ENCODE measurements at places on chromosomes 2 and 18.
A peak's percentile ranks its signal among the peaks of the same experiment; 100 is the strongest.

GRCh38 chr18:10060469-10060782 is 146.6 kb downstream of the VAPA start:
- DNase-seq = no peak

GRCh38 chr18:59885579-59886163 is 14.1 kb upstream of the PMAIP1 start:
- no peak for DNase-seq

DNA sequence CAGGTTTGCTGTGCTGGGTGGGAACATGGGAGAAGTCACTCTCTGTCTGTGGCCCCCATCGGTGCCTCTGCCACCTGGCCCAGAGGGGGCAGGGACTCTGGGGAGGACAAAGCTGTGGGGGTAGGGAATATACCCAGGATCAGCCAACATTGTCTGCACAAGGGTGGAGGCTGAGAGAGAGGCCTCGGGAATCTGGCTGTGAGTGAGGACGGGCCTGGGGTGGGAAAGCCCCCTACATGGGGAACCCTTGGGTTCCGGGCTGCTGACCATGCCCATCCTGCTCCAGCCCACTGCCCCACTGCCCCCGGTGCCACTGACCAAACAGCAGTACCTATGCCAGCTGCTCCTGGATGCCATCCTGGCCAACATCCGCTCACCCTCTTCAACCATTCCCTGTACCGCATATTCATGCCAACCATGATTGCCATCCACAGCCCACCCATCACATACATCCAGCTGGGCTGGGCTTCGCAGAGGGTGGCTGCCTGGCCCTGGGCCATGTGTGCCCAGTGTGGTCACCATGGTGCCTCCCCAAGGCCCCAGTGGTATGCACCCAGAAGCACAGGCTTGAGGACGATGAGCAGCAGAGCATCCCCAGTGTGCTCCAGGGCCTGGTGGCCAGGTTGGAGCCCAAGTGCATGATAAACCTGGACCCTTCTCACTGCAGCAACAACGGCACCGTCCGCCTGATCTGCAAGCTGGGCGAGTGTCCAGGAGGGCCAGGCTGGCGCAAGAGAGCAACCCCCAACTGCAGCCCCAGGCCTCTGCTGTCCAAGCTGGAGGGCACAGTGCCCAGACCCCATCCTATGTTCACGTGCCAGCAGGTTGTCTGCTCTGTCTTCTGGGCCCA is 6.9 kb upstream of the POTEF start:
- no peak for DNase-seq

- DNase-seq = no peak
Measured at GRCh38 chr2:118856978-118857676, 9.7 kb upstream of the EN1 start.

- no peak for DNase-seq
Measured at GRCh38 chr2:131656816-131657633, 129.3 kb downstream of the CCDC74A start.

DNA sequence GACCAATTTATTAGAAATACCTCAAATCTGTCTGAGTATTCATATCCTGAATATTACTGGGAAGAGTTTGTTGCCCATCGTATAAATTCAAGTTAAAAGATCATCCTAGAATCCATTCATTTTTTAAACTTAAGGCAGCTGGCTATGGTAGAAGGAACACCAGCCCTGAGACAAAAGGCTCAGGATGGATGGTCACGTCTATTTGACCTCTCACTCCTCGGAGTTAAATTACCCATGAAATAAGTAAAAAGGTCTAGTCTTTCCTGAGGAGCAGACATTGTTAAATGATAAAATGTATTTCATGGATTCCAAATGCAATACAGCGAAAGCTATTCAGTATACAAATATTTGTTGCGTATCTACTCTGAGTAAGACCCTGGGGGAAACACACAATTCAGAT is 826.0 kb upstream of the LRATD1 start:
- DNase-seq = no peak

DNA sequence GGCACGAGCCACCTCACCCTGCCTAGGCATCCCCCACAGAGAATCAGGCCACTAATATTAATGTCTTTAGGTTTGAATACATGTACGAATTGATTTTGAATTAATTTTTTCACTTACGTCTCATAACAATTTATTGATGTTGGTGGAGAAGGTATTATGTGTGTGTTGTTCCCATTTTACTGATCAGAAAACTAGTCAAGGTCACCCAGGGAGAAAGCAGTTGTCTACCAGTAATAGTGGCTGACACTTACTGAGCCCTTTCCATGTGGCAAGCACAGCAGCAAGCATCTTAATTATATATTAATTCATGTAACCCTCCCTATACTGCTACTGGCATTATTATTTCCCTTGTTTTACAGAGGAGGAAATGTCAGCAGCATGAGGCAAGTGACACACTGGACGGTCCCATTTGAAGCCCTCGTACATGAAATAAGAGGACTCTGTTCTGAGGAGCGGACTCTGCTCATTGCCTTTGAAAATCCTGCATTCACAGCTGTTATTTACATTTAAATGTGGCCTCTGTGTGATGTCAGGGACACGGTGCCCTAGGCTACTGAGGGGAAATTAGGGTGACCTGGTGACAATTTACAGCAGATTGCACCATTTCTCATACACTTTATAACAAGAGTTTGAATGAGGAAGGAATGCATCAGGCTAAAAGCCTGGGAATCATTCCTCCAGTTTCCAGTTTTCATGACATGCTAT is 30.9 kb upstream of the KCNE4 start:
- no peak for DNase-seq

GRCh38 chr2:226837334-226837733 is 1.5 kb downstream of the RHBDD1 start:
- no peak for DNase-seq

DNA sequence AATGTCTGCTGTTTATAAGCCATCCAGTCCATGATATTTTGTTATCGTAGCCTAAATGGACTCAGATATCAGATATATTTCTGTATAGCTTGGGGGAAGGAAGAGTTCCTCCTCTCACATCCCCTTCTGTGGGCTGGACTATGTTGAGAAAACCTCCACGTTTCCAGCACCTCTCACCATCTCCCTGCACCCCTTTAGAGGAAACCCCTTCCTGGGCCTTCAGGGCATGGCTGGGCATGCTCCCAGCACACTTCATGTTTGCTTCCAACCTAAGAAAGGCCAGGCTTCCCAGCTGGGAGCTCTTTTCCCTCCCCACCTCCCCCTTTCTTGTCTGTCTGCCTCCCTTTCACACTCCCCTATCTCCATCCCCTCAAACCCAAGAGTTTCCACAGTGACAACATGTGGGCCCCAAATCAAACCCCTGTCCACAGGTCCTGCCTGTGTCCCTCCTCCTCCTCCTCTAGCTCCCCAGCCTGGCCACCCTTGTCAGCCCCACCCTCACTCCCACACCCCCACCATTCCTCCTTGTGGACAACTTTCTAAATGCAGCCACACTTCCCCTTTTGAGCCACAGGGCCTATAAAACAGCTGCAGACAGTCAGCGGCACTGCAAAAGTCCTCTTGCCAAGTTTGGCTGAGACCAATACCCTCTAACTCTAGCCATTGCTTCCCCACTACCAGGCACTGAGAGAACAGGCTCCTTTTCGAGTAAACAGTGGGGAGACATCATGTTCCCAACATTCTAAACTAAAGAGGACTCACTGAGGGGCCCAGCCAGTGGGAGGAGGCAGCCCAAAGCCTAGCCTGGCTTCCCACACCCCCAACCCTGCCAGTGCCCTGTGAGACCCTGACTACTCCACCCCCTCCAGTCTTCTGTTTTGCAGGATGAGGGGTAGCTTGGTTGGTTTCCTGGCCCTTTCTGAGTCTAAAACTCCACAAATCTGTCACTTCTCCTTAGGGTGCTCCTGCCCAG is 120.5 kb downstream of the ZFP36L2 start:
- DNase-seq = peak; percentile 85

DNA sequence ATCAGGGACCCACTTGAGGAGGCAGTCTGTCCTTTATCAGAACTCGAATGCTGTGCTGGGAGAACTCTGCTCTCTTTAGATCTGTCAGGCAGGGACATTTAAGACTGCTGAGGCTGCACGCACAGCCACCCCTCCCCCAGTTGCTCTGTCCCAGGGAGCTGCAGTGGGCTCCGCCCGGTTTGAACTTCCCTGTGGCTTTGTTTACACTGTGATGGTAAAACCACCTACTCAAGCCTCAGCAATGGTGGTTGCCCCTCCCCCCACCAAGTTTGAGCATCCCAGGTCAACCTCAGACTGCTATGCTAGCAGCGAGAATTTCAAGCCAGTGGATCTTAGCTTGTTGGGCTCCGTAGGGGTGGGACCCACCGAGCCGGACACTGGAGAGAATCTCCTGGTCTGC is 11.8 kb upstream of the LHCGR start:
- DNase-seq = no peak

DNA sequence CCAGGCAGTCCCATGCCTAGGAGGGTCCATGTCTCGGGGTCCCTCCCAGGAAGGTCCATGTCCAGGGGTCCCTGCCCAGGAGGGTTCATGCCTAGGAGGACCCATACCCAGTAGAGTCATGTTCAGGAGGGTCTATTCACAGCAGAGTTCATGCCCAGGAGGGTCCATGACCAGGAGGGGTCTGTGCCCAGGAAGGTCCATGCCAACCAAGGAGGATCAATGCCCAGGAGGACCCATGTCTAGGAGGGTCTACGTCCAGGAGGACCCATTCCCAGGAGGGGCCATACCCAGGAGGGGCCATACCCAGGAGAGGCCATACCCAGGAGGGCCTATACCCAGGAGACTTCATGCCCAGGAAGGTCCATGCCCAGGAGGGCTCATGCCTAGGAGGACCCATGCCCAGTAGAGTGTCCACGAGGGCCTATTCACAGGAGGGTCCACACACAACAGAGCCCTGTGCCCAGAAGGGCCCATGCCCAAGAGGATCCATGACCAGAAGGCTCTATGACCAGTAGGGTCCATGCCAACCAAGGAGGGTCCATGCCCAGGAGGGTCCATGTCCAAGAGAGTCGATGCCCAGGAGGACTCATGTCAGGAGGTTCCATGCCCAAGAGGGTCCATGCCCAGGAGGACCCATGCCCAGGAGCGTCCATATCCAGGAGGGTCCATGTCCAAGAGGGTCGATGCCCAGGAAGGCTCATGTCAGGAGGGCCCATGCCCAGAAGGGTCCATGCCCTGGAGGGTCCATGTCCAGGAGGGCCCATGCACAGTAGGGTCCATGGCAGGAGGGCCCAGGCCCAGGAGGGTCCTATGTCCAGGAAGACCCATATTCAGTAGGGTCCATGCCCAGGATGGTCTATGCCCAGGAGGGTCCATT is 10.1 kb downstream of the GPR35 start:
- DNase-seq = no peak

GRCh38 chr2:9422321-9423099 is 818 bp downstream of the ITGB1BP1 start:
- DNase-seq = no peak

- DNase-seq = no peak
Measured at GRCh38 chr2:75632091-75632701, 14.4 kb upstream of the MRPL19 start.

- peak; percentile 14 for DNase-seq
Measured at GRCh38 chr18:11654736-11655605, 34.1 kb upstream of the GNAL start.

GRCh38 chr2:199842631-199843395 is 8.2 kb downstream of the FTCDNL1 start:
- no peak for DNase-seq

DNA sequence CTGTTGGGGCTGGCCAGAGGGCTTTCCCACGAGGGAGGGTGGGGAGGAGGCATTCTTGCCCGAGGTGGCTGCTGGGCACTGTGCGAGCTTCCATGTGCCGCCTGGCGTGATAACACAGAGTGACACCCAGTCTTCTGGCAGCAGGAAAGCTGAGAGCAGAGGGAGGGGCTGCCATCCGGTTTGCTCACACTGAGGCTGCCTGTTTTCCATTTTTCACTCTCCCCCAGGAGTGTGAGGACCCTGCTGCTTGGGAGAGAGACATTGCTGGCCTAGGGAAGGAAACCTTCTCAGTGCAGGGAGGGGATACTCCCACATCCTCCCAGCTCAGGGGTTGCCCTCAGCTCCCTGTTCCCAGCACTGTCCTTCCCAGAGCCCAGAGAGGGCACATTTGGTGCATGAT is 73.1 kb downstream of the INHBB start:
- DNase-seq = no peak

DNA sequence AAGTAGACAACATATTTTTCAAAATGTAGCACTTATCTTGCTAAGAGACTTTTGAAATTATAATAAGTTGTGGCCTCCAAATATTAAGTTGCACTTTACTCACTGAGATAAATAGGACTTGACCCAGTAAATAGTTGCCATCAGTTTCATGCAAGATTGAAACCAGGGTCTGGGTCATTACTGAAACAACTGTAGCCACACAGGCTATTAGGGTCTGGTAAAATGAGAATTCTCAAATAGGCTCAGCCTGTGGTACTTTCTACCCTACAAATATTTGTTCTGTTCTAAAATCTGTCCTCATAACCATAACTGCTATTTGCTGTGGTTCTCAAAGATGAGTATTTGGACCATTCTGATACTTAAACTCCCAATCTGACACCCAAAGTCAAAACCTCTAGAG is 115.4 kb upstream of the STK17B start:
- no peak for DNase-seq
